ENCODE measurements at places on chromosomes 4 and X.

GRCh38 chr4:180486342-180486741, 1756.9 kb upstream of the TENM3 start:
- no peak for DNase-seq

GRCh38 chr4:85929961-85930665, 429.7 kb downstream of the MAPK10 start:
- DNase-seq: no peak

DNA sequence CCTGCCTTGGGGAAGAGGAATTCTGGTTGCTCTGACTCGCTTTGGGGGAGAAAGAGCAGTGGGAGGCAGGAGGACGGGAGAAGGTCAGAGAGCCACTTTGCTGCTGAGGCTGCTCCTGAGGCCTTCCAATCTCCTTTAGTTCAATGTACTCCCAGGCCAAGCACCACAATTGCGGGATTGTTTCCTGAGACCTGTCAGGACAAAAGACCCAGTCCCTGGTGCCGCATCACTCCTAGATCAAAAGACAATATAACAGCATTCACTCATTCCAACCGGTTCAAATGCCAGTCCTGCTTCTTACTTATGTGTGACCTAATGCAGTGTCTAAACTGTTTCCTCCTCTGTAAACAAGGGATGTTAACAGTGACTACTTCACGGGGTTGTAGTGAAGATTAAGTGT, 106.4 kb downstream of the TRIML1 start:
- DNase-seq: no peak

GRCh38 chr4:1855333-1856070, 454 bp downstream of the LETM1 start:
- DNase-seq: no peak

DNA sequence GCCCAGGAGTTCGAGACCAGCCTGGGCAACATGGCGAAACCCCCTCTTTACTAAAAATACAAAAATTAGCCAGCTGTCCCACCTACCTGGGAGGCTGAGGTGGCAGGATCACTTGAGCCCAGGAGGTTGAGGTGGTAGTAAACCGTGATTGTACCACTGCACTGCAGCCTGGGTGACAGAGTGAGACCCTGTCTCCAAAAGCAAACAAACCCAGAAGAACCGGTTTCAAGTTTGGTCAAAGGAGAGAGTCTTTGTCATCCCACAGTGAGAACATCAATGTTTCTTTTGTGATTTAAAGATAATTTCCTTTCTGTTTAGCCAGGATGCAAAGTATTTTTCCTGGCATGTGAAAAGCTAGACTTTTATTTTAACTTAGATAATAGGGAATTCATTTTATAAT, 26.7 kb downstream of the PDK3 start:
- DNase-seq: no peak

DNA sequence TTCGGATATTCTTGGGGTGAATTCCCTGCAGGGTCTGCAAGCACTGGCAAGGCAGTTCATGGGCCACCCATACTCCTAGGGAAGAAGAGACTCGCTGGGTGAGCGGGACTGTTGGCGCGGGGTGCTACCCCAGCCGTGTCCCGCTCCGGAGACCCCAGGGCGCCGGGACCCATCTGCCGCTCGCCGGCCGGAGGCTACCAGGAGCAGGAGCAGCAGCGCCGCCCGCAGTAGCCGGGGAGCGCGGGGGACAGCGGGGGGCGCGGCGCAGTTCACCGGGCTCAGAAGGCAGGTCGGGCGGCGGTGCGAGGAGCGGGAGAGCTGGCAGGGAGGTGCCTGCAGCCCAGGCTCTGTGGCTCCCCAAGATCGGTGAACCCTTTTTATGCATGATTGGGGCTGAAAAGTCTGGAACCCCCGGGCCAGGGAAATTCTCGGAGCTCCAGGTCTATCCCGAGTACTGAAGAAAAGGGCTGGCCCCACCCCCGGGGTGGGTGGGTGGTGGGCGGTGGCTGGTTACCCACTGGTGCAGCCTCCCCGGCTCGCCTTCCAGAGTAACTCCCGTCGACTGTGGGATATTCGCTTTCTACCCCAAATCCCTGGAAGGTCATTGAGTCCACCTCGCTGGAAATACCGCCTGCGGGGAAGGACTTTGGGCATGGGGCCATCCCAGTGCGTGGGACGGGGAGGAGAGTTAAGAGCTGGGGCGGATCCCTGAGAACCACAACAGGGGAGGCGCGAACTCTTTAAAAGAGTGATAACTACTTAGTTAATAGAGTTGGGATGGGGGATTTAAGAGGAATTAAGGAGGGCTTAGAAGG, 37.6 kb downstream of the PF4 start:
- DNase-seq: no peak
